Mesothelial cell of epicardium (in vitro differentiated cells): ENCODE measurements at places on chromosomes 11 and 22. TPM values are rescaled to one million over a fixed set of nuclear protein-coding genes. Genes with fewer than 3 reads are reported as not detected.

DNA sequence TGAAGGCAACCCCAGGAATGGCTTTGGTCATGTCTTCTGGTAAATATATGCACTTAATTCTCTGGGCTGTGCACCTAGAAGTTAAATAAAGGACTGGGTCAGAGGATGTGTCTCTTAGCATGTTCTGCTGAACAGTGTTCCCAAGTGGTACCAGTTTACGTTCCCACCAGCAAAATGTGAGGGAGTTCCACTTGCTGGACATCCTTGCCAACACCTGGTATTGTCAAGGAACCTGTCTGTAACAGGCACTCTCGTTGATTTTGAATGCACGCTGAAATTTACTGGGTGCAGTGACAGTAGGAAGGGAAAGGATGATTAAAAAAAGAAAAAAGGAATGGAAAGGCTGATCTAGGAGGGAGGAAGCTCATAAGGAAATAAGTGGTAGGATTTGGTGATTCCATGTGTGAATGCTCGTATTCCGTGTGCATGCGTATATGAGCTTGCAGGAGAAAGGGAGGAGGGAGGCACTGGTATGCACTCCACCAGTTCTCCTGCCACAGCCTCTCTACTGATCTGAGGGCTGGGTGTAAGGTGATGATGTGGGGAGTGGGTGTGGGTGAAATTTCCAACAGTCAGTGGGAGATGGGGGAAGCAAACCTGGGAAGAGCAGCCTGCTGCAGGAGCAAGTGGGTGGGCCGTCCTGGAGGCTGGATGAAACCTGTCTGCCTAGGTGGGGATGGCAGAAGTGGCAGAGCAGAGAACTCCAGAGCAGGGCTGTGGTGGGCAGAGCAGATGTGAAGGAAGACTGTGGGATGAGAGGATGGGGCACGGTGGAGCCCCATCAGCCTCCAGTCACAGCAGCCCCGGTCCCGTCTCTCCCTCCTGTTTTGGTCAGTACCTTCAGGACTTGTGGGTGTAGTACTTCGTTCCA is 15.0 kb downstream of the MED15 start:
- DNase-seq = no peak

DNA sequence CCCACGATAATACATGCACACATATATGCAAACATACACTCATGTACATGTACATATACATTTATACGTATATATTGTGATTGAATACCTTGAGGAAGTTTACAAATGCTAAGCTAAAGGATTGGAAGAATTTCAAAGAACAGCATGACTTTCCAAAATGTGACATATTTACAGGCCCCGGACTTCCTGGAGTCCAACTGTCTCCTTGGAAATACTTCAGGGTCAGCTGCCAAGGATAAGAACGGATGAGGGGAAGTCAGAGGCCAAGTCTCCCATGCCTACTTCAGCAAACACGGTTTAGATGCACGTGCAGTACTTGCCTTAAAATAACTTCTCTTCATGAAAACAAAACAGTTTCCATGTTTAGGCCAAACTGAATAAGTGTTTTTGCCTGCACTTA is 213.6 kb downstream of the DYNC2H1 start:
- DNase-seq = no peak

DNA sequence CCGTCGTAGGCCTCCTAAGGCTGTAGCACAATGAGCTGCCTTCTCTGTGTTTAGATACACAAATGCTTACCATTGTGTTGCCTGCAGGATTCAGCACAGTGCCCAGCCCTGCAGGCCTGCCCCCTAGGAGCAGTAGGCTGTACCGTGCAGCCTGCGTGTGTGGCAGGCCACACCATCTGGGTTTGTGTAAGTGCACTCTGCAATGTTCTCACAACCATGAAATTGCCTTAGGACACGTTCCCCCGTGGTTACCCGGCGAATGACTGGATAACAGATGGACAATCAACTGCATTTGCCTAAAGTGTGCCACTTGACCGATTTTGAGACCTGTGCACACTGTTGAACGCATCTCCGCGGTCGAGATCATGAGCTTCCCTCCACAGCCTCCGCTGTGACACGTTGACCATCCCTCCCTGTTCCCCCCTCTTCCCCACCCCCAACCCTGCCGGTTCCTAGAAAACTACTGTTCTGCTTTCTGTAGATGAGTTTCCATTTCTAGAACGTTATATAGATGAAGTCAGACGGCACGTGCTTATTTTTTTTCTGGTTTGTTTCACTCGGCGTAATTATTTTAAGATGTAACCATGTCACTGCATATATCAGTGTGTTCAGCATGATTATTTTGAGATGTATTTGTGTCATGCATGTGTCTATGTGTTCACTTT is 22.2 kb upstream of the CTSD start:
- no peak for DNase-seq

- no peak for DNase-seq
Observed at GRCh38 chr11:15607361-15608036, 492.8 kb downstream of the INSC start.

GRCh38 chr11:134751031-134751585 is 339.1 kb upstream of the B3GAT1 start:
- no peak for DNase-seq

DNA sequence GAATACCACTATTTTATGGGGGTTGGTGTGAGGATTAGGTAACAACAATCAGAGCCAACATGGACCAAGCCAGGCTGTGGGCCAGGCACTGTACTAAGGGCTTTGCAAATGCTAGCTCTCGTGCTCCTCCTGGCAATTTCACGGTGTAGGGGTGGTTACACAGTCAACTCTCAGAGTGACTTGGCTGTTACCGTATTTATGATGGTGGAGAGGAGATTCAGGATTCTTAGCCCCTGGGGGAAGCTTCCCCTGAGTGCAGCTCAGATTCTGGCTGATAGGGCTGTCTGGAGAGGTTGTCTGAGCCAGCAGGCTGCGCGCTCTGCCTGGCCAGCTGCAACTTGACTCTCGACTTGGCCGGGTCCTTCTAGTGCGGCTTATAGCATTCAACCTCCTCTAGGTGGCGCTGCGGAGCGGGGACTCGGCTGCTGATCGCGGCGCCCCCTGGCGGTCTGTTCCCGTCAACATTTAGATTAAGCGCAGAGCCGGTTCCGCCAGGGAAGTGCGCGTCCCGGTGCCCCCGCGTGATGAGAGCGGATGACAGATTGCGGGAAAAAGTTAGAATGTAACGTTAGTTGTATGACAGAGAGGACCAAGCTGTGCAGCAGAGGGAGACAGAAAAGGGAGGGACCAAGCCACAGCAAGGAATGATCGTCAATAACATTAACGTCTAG is 4.5 kb upstream of the NCF4 start:
- peak; percentile 99 for DNase-seq

DNA sequence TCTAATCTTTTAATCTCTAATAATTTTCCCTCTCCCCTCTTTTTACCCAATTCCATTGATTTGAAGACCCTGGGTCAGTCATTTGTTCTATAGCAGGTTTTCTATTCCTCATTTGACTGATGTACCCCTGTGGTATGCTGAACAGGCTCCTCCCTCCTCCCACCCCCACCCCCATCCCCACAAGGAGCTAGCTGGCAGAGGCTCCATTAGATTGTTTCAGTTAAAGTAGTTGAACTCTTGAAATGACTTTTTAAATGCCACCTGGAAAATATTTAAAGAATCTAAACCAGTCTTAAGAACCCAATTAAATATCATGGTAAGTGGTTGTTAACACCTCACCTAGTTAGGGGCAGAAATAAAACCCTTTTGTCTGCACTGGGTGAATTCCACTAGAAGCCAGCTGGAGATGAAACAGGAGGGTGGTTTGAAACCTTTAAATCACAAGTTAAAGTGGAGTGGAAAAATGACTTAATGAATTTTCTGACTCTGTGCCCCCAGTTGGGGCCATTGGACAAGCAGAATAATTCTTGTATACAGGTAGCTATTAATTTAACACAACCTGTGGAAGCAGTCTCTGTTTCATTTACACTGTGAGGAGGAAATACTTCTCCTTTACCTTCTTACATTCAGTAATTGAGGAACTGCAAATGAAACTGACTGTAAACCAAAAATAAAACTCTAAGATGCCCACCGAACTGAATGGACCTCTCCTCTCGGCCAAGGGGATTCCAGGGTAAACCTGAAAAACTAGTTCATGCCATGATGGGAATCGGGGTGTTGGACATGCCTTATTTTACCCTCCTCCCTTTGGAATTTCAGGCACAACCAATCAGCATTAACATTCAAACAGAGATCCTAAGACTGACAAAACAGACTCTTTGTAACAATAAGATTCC is 30.7 kb downstream of the PRR5L start:
- no peak for DNase-seq

The NPAS4 gene
- 1.00 to 1.2 TPM (median 1.1 TPM) in 3 replicates for total RNA-seq

The MYEOV gene
- 1.9 to 2.6 TPM (median 2.1 TPM) in 3 replicates for total RNA-seq
